ENCODE measurements at places on chromosomes 7 and 10.

- DNase-seq, result peak; percentile 96
These were observed 5.5 kb upstream of the OPN4 start for GRCh38 chr10:86648704-86649427.

GRCh38 chr10:17984056-17984455, 32.3 kb downstream of the SLC39A12 start:
- DNase-seq, result peak; percentile 65

DNA sequence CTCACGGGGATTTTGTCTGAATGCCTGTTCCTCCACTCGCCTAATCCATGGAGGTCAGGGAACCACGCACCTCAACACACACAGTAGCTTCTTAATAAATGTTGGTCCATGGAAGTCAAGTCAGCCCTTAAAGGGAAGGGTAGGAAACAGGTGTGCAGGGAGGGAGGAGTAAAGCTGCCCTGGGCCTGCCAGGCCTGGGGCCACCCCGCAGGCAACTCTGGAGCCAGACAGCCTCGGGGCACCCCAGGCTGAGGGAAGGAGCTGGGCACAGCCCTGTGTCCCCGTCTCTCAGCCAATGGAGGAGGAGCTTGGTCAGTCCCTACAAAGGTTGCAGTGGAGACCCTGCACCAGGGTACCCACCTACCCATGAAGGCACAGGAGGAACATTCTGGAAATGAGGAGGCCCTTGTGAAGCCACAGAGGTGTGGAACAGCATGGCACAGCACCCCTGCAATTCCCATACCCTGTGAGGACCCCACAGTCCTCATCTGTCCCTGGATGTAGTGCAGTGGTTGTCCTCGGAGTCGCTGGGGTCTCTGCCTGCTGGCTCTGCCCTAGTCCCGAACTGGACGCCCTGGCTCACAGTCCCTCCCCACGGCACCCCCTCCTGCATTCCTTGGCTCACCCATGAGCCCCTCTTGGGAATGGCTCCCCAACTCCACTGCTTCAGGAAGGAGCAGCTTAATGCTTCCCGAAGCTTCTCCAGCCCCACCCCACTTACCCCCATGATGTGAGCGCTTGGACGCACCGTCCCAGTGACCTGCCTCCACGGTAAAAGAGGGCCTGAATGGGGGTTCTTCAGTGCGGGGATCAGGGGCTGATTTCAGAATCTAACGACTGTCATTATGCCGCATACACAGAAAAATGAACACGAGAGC, 79.2 kb upstream of the INSIG1 start:
- DNase-seq, result no peak

DNA sequence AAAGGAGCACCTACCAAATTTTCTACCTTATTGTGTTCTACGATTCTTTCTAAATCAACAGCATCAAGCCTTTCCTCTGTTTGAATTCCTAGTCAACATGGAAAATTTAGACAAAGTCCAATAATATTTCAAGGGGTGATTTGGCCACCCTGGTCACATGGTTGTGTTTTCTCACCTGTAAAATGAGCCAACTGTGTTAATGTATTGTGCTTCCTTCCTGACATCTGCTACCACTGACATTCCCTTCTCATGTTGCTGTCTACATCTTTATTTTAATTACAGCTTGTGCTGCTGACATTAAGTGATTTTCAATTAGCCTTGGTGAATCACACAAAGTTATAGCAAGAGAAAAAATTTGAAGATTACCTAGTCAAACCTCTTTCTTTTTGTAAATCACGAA, 83.0 kb upstream of the NPSR1 start:
- no peak for DNase-seq
